ENCODE measurements at places on chromosomes 7 and 10.

DNA sequence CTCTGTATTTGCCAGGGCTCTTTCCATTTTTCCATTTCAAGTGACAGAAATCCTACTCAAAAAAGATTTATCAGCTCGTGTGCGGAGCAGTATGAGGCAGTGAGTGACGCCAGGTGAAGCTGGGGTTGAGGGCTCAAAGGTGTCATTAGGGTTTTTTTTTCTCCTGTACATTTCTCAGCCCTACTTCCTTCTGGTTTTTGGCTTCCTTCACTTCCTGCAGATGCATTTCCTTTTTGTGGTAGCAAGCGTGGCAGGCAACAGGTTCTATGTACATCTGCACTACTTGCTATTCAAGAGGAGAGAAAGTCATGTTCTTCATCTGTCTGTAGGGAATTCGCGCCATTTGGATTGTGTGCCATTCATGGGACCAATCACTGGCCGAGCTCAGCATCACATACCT lies 52.8 kb upstream of the AOAH start:
- no peak for DNase-seq

DNA sequence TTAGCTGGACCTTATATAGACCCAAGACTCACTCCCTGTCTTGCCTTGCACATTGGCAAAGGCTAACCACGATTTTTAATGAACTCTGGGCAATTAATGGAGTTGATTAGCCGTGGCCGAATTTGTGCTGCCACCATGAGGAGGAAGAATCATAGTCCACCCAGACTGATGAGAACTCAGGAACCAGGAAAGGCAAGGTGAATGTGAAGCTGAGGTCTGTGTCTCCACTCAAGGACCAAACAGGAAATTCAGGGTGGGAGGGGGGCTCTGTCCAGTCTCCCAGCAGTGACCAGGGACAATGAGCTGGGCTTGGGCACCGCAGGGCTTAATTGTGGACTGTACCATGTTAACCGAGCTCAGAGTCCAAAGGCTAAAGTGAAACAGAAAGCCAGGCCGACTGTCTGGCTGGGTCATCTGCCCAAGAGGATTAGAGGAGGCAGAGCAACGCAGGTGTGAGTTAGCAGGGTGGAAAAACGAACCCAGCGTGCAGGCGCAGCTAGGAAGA lies 127.0 kb upstream of the JCAD start:
- no peak for DNase-seq

DNA sequence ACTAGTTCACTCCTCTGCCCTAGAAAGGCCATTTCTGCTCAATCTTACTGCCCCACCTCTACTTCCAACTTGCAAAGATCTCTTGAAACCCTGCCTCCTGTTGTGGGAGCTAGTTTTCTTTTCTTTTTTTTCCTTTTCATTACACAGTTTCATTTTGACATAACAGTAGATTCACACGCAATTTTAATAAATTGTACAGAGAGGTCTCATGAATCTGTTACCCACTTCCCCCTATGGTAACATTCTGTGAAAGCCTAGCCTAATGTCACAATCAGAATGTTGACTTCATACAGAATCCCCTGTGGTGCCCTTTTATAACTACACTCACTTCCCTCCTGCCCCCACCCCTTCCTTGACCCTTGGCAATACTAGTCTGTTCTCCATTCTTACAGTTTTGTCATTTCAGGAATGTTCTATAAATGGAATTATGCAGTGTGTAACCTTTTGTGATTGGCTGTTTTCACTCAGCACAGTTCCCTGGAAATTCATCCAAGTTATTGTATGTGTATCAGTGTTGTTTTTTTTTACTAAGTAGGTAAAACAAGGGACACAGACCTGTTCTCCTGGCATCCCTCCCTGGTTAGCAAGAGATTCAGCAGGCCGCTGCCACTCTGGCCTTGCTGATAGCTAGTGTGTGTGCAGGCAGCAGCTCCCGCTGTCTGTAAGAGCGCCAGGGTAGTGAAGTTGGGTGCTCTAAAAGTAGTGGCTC lies 21.5 kb downstream of the CHST3 start:
- no peak for DNase-seq

DNA sequence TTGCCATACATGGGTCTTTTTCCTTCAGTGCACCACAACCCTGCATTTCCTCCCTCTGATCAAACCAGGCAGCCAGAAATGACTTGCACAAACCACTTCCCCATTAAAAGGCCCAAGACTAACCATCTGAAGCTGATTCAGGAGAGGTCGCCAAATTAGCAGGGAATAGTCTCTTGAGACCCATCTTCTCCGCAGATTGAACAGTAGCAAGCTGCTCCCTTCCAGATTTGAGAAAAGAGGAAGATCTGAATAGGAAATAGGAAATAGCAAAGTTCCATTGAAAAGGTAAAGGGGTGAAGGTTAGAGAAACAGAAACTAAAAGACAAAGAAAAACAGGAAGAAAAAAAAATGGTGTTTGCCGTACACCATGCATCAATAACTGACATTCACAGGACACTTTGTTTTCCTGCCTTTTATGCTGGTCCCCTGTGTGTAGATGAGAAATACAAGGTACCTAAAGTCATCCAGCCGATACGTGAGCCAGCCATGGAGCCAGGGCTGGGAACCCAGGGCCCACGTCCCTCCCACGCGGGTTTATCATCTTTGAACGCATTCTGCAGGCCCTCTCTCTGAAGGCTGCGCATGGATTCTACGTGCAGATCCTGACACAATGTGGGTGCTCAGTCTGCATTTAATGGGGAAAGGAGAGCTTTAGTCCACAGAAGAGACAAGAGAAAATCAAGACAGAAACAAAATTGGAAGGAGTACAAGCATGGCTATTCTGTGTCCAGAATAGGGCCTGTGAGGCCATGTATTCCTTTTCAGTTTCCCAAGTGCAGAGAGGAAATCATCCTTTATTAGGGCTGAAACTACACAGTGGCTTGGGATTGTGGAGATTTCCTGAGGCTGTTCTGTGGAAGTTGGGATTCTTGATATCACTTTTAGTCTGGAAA lies 268.4 kb upstream of the NPVF start:
- no peak for DNase-seq

DNA sequence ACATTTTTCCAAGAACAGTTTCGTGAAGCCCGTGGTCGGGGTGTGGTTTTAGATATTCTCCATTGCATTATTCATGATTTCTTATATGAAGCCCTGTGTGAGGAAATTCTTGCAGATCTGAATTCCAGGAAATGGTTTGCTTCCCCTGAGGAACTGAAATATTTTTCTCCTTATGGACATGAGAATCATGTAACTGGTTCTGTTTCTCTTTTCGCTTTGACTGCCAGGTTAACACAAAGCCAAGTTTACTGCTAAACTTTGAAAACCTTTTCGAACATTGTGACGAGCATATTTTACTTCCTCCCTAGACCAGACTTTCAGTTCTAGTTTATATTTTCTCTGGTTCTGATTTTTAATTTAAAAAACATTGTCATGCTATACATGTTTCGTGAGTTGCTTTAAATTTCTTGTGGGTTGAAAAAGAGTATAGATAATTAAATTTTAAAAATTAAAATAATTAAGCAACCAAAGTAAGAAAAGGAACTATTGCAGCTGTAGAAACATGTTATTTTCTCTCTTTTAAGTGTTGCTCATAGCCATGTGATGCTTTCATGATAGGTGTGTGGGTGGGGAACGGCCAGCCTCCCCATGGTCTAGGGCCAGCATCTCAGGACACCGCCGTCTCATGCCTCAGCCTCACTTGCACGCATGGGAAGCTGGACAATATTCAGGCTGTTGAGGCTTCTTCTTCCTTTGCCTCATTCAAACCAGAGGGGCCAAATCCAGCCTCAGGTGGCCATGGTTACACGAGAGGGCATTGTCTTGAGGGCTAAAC lies 97.1 kb downstream of the CREB5 start:
- no peak for DNase-seq

DNA sequence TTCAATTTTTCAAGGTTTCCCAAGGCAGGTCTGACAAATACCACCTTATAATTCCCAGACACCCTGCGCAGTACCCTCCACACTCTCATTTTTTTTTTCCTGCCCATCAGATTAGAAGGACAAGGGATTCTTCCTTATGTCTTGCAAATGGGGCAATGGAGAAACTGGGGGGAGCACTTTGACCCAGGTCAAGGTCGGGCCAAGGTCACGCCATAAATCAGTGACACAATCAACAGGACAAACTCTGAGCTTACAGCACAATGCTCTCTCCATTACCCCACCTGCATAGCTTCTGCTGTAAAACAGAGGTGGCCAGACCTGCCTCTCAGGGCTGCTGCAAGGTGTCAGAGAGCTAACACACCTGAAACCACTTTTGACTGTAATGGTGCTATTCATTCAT lies 254.4 kb upstream of the ZMIZ1 start:
- DNase-seq = no peak

GRCh38 chr10:11636697-11637303 lies 25.4 kb upstream of the USP6NL start:
- DNase-seq = no peak

GRCh38 chr7:42880392-42880791 lies 31.5 kb downstream of the C7orf25 start:
- no peak for DNase-seq

GRCh38 chr10:68900427-68901104 lies 549 bp upstream of the DDX50 start:
- no peak for DNase-seq

DNA sequence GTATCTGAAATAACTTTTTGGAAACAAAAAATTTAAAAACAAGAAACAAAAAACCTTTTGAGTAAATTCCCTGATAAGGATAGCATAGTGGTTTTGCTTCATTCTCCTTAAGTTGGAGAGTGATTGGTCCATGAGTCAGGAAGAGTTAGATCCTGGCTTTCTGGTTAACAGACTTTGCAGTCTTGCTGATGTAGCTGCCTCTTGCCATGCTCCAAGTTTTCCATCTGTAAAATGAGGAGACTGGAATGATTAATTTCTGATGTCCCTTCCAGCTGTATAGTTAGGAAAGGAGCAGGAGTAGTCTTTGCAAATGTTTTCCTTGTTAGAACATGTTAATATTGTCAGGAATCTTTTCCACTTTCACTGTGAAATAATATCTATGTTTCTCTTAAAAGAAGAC lies 266.6 kb downstream of the DNAJB9 start:
- no peak for DNase-seq

GRCh38 chr7:1339611-1340010 lies 106.9 kb downstream of the UNCX start:
- DNase-seq = no peak

GRCh38 chr10:77072836-77073662 lies 564.6 kb downstream of the KCNMA1 start:
- DNase-seq = no peak

DNA sequence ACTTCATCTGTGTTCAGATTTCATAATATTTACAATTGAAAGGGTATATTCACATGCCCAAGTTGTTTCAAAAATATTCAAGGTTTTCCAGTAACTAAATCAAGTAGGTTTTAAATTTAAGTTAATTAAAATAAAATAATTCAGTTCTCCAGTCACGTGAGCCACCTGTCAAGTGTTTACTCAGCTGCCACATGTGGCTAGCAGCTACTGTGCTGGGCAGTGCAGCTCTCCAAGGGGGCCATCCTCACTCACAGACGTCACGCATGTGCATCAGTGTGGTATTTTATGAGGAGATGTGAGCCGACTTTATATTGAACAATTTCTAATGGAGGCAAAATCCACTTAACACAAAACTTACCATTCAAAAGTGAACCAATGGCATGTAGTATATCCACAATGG lies 69.7 kb upstream of the CAMK2B start:
- DNase-seq = no peak
